ENCODE measurements at places on chromosomes 7 and 10.

- no peak for DNase-seq
These were observed 48.9 kb upstream of the PDCD4 start for GRCh38 chr10:110822712-110823311.

DNA sequence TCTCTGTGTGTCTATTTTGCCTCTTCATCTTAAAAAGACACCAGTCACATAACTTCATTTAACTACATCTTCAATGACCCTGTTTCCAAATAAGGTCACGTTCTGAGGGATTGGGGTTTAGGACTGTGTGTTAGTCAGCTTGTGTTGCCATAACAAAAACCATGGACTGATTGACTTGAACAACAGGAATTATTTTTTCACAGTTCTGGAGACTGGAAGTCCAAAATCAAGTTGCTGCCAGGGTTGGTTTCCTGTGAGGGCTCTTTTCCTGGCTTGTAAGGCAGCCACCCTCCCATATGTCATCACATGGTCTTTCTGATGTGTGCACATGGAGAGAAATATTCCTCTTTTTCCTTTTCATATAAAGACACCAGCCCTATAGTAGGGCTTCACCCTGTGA, 55.3 kb downstream of the REEP3 start:
- no peak for DNase-seq

GRCh38 chr10:72263613-72264241, 10.0 kb upstream of the DDIT4 start:
- peak; percentile 44 for DNase-seq

GRCh38 chr10:60828489-60828852, 50.2 kb downstream of the CDK1 start:
- peak; percentile 49 for DNase-seq

DNA sequence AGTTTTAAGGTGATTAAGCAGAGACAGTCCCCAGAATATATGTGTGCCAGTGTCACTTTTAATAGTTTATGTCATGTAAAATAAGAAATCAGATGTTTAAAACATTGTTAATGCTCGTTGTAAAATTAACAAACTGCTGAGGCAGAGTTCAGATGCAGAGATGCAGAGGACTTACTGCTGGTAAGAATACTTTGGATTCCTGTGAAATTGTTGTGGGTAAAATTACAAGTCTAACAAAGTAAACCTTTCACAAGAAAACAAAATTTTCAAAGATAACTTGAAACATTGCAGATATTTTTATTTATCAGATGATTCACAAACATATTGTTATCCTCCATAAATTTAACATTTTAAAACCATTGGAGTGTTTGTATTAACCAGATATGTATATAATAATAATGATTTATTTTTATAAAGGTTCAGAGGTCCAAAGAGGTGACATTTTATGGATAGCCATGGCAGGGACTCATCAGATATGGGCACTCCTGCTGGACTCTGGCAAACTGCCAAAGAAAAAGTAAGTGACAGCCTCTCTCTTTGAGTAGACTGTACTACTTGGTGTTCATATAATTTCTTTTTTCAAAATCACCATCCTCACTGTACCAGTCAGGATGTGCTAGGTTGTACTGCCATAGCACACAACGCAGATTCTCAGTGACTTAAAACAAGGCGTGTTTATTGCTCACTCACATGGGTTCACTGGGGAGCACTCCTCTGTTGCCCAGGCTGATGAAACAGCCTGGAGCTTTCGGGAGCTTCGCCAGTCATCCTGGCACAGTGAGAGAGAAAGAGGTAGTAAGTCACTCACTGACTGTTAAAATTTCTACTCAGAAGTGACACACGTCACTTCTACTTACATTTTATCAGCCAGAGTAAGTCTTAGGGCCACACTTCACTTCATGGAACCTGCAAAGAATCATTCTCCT, 43.5 kb downstream of the NHLRC2 start:
- DNase-seq: no peak

GRCh38 chr7:8189625-8190024, 72.3 kb downstream of the ICA1 start:
- no peak for DNase-seq

DNA sequence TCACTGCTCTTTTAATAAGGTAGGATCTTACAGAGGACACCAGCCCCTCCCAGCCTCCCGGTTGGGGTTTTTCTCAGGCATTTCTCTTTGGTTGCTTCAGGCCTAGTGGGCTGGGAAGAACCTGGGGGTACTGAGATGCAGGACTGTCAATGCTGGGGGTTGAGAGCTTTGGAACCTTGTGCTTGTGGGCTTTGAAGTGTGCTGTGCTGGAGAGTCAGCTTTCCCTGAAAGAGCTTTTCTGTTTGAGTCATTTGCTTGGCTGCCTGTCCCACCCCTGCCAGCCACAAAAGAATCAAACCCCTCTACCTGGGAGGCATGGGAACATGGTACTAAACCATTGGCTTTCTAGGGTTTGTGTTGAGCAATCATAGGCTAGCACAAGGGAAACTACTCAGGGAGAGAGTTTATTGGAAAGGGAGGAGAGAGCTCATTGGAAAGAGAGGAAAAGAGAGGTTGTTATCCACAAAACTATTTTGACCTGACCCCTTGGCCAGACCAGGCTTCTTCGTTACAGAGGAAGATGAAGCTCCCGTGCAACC, 1.4 kb downstream of the SCD start:
- no peak for DNase-seq

DNA sequence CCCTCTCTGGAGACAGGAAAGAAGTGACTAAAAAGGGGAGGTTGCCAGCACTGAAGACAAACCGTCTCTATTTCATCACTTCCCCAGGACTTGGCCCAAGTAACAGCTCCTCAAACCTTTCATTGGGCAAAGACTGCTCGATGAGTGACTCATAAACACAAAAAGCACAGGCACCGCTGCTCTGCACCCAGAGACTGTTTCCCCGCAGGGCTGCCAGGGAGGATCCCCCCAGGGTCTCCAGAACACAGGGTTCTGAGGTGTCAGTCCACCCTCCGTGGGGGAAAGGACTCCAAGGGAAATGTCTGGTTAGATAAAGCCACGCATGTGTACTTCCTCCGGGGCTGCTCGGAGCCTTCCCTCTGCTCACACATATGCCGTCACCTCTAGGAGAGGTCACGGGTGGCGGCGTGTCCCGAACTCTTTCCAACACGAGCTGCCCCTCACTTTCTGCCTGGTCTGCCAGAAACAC, 59.9 kb downstream of the INSIG1 start:
- peak; percentile 40 for DNase-seq

GRCh38 chr7:83161899-83162401, 734 bp downstream of the PCLO start:
- peak; percentile 1 for DNase-seq

GRCh38 chr10:47402641-47403301, 18.7 kb upstream of the ZNF488 start:
- DNase-seq: no peak

GRCh38 chr10:100508691-100509150, 10.9 kb downstream of the SEC31B start:
- DNase-seq: peak; percentile 76

- DNase-seq: peak; percentile 13
These were observed 276.9 kb upstream of the NEBL start for GRCh38 chr10:21173802-21174714.

- DNase-seq: no peak
These were observed 97.0 kb downstream of the SEMA3C start for GRCh38 chr7:80821771-80822319.

- DNase-seq: no peak
These were observed 192.5 kb downstream of the ELFN1 start for GRCh38 chr7:1862560-1862959.

DNA sequence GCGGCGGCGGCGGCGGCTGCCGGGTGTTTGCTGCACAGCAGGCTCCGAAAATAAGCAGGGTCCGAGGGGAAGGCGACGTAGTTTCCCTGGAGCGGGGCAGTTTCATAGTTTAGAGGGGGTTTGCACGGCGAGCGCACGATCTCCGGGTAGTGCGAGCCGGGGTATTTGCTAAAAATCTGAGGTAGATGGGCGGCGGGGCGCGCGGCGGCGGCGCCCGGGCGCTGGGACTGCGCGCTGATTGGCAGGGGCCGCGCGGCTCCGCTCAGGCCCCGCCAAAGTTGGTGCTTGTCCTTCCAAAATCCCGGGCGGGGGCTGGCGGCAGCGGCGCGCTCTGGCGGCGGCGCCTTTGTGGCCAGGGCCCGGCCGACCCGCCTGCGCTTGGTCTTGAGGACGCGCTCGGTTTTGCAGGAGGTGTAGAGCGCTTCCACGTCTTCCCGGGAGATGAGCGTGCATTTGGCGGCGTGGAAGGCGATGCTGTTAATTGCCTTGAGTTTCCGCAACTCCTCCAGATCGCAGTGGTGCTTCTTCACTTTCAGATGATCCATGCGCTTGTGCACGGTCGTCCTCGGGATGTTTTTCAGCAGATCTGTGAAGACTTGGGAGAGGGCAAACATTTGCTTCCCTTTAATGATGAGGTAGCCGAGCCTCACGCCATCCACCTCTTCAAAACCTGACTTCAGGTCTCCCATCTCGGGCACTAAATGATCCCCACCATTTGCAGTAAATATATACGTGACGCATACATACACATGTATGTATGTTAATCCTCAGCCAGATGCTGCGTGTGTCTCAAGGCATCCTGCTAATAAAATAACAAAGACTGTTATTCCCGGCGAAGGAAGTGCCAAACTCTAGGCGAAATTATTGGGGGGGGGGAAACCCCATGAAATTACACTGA, 8.1 kb downstream of the SKIDA1 start:
- peak; percentile 80 for DNase-seq

DNA sequence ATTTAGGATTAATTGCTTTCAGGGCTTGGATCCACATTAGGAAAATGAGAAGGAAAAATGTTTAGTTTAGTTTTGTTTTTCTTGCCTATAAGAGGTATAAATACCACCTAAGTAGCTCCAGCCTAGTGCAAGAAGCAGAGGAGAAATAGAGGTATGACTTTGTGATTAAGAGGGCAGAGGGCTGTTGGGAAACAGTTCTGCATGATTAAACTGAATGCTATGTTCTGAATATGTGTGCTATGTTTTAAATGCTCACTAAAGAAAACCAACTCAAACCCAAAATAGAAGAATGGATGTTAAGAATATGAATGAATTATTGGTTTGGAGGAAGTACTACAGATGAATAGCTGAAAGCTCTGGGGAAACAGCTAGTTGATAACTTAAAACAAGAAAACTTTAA, 7.6 kb downstream of the CALCR start:
- DNase-seq: no peak

- DNase-seq: no peak
These were observed 337.5 kb upstream of the CNTNAP2 start for GRCh38 chr7:145779140-145779539.

- no peak for DNase-seq
These were observed 209.3 kb downstream of the SDK1 start for GRCh38 chr7:3510101-3511020.

- DNase-seq: no peak
These were observed 368.1 kb downstream of the CXCL12 start for GRCh38 chr10:44016589-44017482.

- DNase-seq: no peak
These were observed 93.5 kb downstream of the WNT2 start for GRCh38 chr7:117229350-117229749.

- no peak for DNase-seq
These were observed 495.8 kb downstream of the PARD3 start for GRCh38 chr10:34319197-34319846.

GRCh38 chr7:5426226-5426475, 2.5 kb upstream of the TNRC18 start:
- no peak for DNase-seq

GRCh38 chr10:70846795-70847194, 31.0 kb downstream of the SGPL1 start:
- no peak for DNase-seq

GRCh38 chr7:107622894-107623293, 37.7 kb upstream of the SLC26A4 start:
- no peak for DNase-seq
